ENCODE measurements at places on chromosomes 16 and 17.
A peak's percentile ranks its signal among the peaks of the same experiment; 100 is the strongest.

DNA sequence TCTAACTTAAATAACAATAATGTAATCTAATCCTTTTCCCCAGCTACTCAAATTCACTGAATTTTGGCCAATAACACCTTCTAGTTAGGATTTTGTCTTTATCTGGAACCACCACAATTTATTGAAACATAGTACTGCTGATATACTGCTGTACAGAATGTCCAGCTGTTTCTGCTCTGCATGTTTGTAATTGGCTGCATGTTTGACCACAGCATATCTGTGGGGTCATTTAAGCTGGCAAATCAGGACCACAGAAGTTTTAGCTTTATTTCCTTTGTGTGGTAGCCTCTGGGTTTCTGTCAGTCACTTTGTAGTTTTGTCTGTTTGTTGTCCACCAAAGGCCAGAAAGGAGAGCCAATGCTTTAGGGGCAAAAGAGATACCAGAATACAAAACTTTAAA, 22.2 kb upstream of the RAB11FIP4 start:
- H3K4me3 ChIP-seq: no peak overlapping the region
- DNase-seq: no peak
- H3K27me3 ChIP-seq: no peaks in the 10 kb centered on the region
- H3K4me1 ChIP-seq: peaks cover 24% of the 10 kb centered on the region

- DNase-seq: no peak
- H3K27ac ChIP-seq: peak within 1 kb of the TSS; percentile 53
Measured at GRCh38 chr16:57694725-57695679, at the start of gene DRC7. Gene DRC7, plus strand, starts transcription at chr16:57694806. Its CDS starts 3,144 bp downstream, at chr16:57697950.

- DNase-seq: no peak
- H3K27me3 ChIP-seq: no peaks in the 10 kb centered on the region
- H3K4me1 ChIP-seq: peaks cover 81% of the 10 kb centered on the region
- no peak overlapping the region for H3K27ac ChIP-seq
Measured at GRCh38 chr17:4839221-4839620, 6.1 kb downstream of the MINK1 start.

- H3K4me3 ChIP-seq: no peak overlapping the region
- H3K4me1 ChIP-seq: no peaks in the 10 kb centered on the region
- peaks cover 10% of the 10 kb centered on the region for H3K36me3 ChIP-seq
- H3K27me3 ChIP-seq: no peaks in the 10 kb centered on the region
- no peak for DNase-seq
- H3K27ac ChIP-seq: no peak overlapping the region
Measured at GRCh38 chr17:44722254-44722653, 13.8 kb downstream of the DBF4B start.

GRCh38 chr17:70370816-70371215, 201.5 kb downstream of the KCNJ2 start:
- no peaks in the 10 kb centered on the region for H3K27me3 ChIP-seq
- H3K4me1 ChIP-seq: no peaks in the 10 kb centered on the region
- no peaks in the 10 kb centered on the region for H3K36me3 ChIP-seq

- DNase-seq: no peak
- H3K4me3 ChIP-seq: no peak overlapping the region
- no peaks in the 10 kb centered on the region for H3K27me3 ChIP-seq
- peaks cover 35% of the 10 kb centered on the region for H3K36me3 ChIP-seq
Measured at GRCh38 chr17:82563318-82563717, 43.8 kb downstream of the FOXK2 start.

GRCh38 chr16:706189-707061, 824 bp upstream of the FBXL16 start:
- H3K27ac ChIP-seq: no peak overlapping the region
- no peak for DNase-seq
- H3K4me3 ChIP-seq: no peak overlapping the region
- H3K36me3 ChIP-seq: no peaks in the 10 kb centered on the region

GRCh38 chr16:12387786-12388185, 411.3 kb downstream of the SNX29 start:
- H3K4me3 ChIP-seq: no peak overlapping the region
- no peak overlapping the region for H3K27ac ChIP-seq
- no peaks in the 10 kb centered on the region for H3K36me3 ChIP-seq
- no peak for DNase-seq

DNA sequence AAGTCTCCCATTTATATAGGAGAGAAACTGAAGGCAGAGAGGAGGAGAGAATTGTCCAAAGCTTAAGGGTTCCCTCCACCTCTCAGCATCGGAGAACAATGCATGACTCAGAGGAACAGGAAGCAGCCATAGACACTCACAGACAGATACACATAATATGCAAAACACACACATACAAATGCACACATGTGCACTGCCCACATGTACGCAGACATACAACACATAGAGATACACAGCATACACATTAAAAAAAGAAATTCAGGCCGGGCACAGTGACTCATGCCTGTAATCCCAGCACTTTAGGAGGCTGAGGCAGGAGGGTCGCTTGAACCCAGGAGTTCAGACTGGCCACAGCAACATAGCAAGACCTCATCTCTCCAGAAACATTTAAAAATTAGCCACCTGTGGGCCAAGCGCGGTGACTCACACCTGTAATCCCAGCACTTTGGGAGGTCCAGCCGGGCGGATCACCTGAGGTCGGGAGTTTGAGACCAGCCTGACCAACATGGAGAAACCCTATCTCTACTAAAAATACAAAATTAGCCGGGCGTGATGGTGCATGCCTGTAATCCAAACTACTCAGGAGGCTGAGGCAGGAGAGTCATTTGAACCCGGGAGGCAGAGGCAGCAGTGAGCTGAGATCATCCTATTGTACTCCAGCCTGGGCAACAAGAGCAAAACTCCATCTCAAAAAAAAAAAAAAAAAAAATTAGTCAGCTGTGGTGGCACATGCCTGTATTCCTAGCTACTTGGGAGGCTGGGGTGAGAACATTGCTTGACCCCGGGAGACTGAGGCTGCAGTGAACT, 11.3 kb downstream of the ERAL1 start:
- peaks cover 2% of the 10 kb centered on the region for H3K36me3 ChIP-seq
- H3K27ac ChIP-seq: no peak overlapping the region
- no peaks in the 10 kb centered on the region for H3K27me3 ChIP-seq
- H3K4me1 ChIP-seq: peaks cover 5% of the 10 kb centered on the region

GRCh38 chr17:11363565-11364117, 122.6 kb downstream of the SHISA6 start:
- H3K36me3 ChIP-seq: no peaks in the 10 kb centered on the region
- DNase-seq: no peak
- no peak overlapping the region for H3K4me3 ChIP-seq
- H3K27ac ChIP-seq: no peak overlapping the region
- no peaks in the 10 kb centered on the region for H3K27me3 ChIP-seq

DNA sequence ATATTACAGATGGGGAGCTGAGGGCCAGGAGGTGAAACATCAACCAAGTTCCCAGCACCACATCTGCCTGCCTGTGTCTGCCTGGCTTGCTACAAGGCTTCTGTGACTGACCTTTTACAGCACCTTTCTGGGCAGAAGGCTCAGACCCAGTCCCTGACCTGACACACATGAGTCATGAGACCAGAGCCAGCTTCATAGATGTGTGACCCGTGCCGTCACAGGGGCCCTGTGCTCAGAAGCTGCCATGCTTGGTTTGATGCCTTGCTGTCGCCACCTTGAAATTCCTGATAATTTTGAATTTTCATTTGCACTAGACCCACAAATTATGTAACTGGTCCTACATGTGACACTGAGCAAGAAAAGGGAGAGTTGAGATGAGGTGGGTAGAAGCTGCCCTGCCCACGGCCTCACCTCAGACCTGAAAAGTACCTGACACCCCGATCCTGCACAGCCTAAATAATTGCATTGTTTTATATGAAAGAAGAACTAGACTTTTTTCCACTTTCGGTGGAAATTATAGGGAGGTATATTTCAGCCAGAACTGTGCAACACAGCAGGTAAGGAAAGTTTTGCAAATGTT, 13.3 kb upstream of the PECAM1 start:
- no peaks in the 10 kb centered on the region for H3K27me3 ChIP-seq
- no peak overlapping the region for H3K4me3 ChIP-seq
- no peaks in the 10 kb centered on the region for H3K36me3 ChIP-seq
- peak overlapping the region; percentile 41 for H3K27ac ChIP-seq

- H3K4me3 ChIP-seq: no peak overlapping the region
- H3K36me3 ChIP-seq: no peaks in the 10 kb centered on the region
- no peaks in the 10 kb centered on the region for H3K27me3 ChIP-seq
- DNase-seq: no peak
- no peak overlapping the region for H3K27ac ChIP-seq
- no peaks in the 10 kb centered on the region for H3K4me1 ChIP-seq
Measured at GRCh38 chr16:23216658-23217246, 34.2 kb downstream of the SCNN1G start.

- no peaks in the 10 kb centered on the region for H3K36me3 ChIP-seq
- H3K4me3 ChIP-seq: no peak overlapping the region
- no peak for DNase-seq
- H3K27me3 ChIP-seq: no peaks in the 10 kb centered on the region
- no peaks in the 10 kb centered on the region for H3K4me1 ChIP-seq
- H3K27ac ChIP-seq: no peak overlapping the region
Measured at GRCh38 chr17:16398270-16399267, 16.8 kb upstream of the TRPV2 start.

GRCh38 chr16:54412037-54412436, 125.5 kb upstream of the IRX3 start:
- peaks cover 6% of the 10 kb centered on the region for H3K27me3 ChIP-seq
- H3K36me3 ChIP-seq: no peaks in the 10 kb centered on the region
- no peaks in the 10 kb centered on the region for H3K4me1 ChIP-seq
- H3K4me3 ChIP-seq: no peak overlapping the region
- DNase-seq: no peak
- no peak overlapping the region for H3K27ac ChIP-seq

DNA sequence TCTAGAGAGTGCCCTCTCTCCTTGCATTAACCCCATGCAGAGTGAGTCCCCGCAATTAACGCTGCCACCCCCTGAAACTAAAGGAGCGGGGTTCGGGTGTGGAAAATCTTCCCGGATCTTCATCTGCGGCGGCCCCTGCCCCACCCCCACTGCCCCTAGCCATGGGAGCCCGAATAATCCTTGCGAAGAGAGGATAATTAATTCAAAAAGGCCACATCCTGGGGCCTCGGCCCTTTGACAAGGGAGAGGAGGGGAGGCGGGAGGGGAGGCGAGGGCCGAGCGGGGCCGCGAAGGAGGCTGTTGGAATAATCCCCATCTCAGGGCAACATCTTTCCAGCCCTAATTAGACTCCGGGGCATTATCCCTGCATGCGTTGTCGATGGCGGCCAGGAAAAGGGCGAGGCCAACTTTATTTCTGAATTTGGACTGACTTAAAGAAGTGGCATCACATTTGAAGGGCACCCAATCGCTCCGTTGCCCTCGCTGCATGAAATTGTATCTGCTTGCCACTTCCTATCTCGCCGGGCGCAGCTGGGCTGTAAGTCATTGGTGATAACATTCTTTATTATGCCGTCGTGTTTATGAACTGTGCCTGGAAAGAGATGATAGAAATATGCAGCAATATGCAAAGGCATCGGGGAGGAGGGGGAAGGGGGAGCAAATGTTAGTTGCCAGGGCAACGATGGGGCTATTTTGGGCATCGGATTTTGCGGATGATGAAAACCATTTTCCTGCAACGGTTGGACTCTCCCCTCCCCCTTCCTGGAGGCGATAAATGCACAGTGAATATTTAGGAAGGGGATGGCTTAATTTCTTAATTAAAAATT, 387.1 kb upstream of the TNRC6C start:
- peak overlapping the region; percentile 17 for H3K4me3 ChIP-seq
- H3K27ac ChIP-seq: no peak overlapping the region
- DNase-seq: peak; percentile 48

DNA sequence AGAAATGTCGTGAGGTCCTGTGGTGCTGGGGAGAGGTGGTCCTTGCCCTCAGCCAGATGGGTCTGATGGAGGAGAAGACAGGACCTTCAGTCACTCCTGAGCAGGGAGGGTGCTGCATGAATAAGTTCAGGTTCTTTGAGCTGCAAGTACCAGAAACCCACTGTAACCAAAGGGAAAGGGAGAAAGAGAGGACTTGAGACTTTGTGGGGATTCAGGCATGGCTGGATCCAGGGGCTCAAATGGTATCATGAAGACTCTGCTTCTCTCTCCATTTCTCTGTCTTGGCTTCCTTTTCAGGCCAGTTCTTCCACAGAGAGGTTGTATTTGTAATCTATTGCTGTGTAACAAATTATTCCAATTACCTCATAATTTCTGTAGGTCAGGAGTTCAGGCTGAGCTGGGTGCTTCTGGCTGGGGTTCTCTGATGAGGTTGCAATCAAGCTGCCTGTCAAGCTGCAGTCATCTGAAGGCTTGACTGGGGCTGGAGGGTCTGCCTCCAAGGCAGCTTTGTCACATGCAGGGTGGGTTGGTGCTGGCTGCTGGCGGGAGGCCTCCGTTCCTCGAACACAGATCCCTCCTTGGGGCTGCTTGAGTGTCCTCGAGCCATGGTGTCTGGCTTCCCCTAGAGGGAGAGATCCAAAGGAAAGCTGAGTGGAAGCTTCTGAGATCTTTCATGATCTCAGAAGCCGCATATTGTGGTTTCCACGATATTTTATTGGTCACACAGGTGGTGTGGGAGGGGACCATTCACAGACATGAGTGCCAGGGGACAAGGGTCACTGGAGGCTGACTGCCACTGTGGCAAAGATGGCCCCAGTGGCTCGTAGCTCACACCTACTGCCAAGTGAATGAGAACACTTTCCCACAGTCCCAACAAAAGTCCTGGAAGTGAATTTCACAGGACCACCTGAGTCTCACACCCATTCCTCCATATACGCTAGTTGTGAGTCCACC, 5.9 kb upstream of the ADCY7 start:
- peaks cover 33% of the 10 kb centered on the region for H3K4me1 ChIP-seq
- no peaks in the 10 kb centered on the region for H3K36me3 ChIP-seq
- no peak for DNase-seq
- H3K4me3 ChIP-seq: no peak overlapping the region
- H3K27ac ChIP-seq: no peak overlapping the region
- no peaks in the 10 kb centered on the region for H3K27me3 ChIP-seq

- H3K27ac ChIP-seq: no peak overlapping the region
- peaks cover 27% of the 10 kb centered on the region for H3K4me1 ChIP-seq
- H3K4me3 ChIP-seq: no peak overlapping the region
- H3K27me3 ChIP-seq: no peaks in the 10 kb centered on the region
Measured at GRCh38 chr17:16986391-16986790, 14.5 kb upstream of the TNFRSF13B start.

GRCh38 chr17:40322358-40323315, 13.7 kb downstream of the RARA start:
- peak overlapping the region; percentile 96 for H3K27ac ChIP-seq
- peak overlapping the region; percentile 99 for H3K4me3 ChIP-seq
- H3K27me3 ChIP-seq: no peaks in the 10 kb centered on the region
- H3K36me3 ChIP-seq: no peaks in the 10 kb centered on the region
